ENCODE measurements at places on chromosomes 1 and 21.

- no peak for DNase-seq
Measured at GRCh38 chr1:47646676-47647075, 208.8 kb downstream of the FOXD2 start.

DNA sequence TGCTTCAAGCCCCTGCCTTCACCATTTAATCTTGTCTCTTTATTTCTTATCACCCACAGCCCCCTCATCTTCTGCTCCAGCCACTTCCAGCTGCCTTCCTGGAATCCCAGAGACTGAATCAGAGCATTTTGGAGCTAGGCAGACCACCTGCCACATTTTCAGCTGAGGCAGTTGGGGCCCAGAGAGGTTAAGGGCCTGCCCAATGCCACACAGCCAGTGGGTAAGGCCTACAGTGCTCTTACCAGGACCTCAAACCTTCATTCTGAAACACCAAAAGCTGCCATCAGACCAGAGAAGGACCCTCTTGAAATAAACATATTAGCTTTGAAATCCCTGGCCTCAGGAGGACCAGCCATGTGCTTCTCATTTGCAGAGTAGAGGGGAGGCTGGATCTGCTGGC is 17.6 kb upstream of the SLC6A17 start:
- DNase-seq = no peak

DNA sequence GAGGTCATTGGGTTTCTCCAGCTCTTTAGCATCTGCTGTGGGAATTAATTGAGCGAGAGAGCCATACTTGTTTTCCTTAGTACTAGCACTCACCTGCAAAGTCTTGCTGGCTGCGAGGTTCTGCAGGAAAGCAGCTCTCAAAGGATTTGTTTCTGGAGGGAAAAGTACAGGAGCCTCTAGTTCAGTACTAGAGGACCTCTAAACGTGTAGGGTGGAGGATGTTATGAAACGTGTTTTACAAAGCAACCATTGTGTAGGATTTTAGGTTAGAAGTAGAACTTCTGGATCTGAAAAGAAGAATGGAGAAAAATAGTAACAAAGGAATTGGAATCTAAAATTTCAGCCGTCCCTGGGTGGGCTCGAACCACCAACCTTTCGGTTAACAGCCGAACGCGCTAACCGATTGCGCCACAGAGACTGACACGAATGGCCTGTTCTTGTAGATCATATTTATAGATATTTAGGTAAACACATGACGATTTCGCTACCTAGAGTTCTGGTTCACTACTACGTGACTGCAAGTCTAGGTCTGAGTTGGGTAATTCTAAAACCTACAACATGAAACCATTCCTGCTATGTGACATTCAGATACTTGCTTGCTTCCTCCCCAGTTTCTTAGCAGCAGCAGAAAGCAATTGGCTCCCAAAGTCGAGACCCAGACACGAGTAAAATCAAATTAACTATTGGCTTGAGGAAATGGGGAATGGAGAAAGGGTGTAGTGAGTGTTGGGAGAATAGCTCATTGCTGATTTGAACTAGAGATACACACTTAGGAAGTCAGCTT is 60.2 kb upstream of the CFAP126 start:
- no peak for DNase-seq

DNA sequence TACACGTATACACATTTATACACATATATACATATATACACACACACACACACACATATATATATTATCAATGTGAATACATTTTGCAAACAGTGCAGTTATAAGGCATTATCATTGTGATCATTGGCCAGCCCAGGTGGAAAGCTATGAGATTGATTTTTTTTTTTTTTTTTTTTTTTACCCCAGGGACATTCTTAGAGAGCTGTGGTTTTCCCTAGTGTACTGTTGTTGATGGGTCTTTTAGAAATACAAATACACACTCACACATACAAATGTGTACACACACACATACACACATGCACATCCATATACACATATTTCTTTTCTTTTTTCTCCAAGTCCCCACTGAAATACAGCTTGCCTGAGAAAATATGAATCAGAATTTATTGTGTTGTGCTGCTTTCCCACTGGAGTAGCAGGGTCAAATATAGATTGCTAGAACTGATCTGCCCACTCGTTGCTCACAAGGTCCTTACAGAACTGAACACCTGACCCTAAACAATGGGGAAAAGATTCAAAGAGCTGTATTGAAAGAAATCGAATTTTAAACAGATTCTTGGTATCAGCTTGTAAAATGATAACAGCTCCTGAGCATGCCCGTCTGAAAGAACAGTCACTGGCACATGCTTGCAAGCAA is 325.6 kb downstream of the OMA1 start:
- no peak for DNase-seq

DNA sequence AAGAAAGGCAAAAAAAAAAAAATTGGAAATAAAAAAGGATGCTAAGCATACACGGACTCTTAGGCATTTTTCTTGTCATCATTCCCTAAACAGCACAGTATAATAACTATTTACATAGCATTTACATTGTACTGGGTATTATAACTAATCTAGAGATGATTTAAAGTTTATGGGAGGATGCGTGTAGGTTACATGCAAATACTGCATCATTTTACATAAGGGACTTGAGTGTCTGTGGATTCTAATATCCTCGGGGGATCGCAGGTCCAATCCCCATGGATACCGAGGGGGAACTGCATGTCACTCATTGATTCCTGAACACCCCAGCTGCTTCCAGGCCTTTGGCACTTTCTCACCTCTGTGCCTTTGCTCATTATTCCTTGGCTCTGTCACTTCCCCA is 57.8 kb upstream of the SIPA1L2 start:
- DNase-seq = no peak

GRCh38 chr1:232904566-232904965 is 45.8 kb upstream of the NTPCR start:
- DNase-seq = no peak

DNA sequence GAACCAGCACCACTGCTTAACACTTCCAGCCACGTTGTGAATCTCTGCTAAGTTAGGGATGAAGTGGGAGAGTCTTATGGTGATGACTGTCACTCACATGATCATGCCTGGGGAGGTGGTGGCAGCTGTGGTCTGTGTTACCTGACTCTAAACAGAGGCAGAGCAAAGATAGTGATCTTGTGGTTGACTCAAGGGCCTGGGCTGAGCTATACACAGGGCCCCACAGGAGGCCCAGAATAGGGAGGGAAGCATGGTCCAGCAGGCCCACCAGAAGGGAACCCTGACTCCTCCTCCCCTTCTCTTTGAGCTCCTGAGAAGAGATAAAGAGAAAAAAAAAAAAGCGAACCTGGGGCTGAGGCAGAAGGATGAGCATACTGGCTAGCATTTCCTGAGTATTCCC is 55.0 kb downstream of the PLXNA2 start:
- no peak for DNase-seq

DNA sequence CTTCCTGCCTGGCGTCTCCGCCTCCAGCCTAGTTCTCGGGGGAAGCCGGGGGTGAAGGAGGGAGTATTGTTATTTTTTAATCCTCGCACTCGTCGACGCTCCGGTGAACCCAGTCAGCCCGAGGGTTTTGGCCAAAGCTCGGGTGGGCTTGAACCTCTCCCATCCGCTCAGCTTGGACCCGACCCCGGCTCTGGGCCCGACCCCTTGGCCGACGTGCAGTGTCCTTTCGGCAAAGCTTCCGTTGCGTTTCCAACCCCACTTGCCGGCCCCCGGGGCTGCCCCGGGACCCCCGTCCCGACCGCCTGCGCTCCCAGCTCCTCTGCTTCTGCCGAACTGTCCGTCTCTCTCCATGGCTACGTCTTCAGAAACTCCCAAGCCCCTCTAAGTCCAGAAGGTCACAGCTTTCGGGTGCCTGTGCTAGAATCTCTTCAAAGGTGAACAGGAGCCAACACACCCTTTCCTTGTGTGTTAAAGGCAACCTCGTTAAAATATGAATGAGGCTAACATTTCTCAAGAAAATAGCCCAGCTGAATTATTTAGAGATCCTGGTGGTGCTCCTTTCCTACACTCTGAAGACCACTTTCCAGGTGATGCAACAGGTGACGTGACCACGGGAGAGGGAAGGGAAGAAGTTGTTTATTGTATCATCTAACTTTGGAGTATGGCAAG is 647 bp downstream of the DESI2 start:
- no peak for DNase-seq

- no peak for DNase-seq
Measured at GRCh38 chr1:43382027-43382779, 7.4 kb downstream of the MED8 start.

GRCh38 chr1:13824626-13825025 is 124.6 kb downstream of the PRDM2 start:
- no peak for DNase-seq

DNA sequence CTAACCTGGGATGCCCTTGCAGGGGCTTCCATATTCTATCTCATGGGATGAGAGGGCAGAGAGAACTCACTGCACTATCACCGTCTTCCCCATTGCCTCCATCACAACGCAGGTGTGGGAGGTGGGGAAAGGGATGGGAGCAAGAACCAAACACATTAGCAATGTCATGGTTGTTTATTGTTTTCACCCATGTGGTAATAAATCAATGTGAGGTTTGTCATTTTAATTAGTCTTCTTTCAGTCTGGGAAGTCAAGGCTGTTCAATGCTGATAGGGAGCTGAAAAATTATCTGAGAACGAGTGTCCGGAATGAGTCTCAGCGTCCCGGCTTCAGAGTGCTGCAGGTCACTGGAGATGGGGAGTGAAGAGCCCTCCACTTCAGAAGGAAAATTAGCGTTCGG is 268.5 kb downstream of the DUSP10 start:
- no peak for DNase-seq

DNA sequence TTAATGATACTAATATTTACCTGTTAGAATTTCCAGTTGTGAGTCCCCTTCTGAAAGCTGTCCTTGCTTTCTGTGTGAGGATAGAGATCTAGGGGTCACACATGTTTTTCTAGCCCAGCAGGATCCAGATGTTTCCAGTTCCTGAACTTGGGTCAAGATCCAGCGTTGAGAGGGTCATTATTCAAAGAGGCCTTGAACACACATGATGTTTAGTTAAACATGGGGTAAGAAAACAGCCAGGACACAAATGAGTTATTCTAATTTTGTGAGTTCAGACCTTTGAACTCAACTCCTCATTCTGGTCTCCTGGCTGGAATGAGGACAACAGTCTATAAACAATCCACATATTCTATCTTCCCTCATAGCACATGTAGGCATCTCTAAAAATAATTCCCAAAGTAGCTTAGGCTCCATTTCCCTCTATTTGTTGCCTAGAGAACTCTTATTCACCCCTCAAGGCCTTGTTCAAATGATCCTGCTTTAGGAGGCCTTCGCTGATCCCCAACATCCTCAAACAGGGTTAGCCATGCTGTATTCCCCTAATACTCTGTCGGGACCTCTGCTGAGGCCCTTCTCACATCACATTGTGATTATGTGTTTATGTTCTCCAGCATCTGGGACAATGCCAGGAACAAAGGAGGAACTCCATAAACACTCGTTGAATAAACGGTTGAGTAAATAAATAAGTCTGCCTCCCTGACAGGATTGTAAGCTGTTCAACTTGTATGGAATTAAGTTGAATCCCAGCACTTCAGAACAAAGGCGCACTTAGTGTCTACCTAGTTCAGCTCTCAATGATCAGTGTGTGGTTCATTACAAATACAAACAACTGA is 15.0 kb upstream of the KCNN3 start:
- no peak for DNase-seq

GRCh38 chr21:29953072-29953471 is 13.3 kb upstream of the GRIK1 start:
- DNase-seq = no peak

GRCh38 chr1:207218512-207219362 is 102.7 kb upstream of the CD55 start:
- no peak for DNase-seq
